ENCODE measurements at places on chromosomes 2 and 18.

DNA sequence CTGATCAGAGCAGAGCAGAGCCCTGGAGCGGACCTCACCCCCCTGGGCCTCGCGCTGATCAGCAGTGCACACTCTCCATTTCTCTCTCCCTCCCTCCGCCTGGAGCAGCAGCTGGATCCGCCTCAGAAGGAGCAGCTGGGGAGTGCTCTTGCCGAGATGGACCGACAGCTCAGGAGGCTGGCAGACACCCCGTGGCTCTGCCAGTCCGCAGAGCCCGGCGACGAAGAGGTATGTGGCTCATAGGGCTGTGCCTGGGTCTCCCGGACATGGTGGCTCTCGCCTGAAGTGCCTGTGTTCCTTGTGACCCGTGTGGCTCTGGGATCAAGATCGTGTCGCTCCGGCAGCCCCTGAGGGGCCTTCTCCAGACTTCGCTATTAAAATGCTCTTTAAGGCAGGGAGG, 102.5 kb downstream of the USP40 start:
- DNase-seq, result no peak

- DNase-seq, result no peak
Measured at GRCh38 chr2:46101557-46102220, 195.5 kb upstream of the EPAS1 start.

GRCh38 chr2:1854729-1855547, 110.6 kb upstream of the PXDN start:
- no peak for DNase-seq

- DNase-seq, result no peak
Measured at GRCh38 chr2:175166216-175166824, 1.7 kb downstream of the ATF2 start.

DNA sequence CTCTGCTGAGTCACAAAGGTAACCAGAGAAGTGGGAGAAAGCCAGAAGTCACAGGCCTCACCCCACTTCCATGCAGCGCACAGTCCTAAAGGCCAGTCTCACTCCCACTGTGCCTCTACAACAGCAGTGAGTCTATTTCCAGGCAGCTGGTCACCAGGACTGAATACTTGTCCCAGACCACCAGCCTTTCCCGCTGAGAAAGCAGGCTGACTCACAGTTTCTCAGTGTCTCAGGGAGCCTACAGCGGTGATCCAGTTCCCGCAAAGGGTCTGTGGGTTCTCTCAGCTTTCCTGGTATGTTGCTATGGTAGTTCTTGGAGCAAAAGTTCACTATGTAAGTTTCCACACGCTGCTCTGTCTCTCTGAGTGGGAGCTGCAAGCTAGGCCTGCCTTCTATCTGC, 622.5 kb downstream of the RNF144A start:
- no peak for DNase-seq

DNA sequence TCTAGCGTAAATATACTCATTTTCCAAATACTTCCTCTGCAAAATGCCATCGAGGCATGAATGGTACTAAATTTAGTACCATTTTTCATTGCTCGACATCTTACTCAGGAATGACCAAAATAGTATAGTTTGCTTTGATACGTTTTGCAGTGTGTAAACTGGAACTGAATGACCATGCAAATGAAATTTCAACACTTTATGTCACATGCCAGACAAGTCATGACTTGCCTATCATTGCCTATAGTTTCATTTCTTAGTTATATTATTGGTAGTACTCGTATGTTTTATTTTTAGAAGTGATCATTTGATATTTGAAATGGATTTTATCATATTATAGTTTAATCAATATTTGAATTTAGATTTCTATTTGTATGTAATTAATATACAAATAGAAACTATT, 9.1 kb downstream of the MSTN start:
- no peak for DNase-seq

GRCh38 chr18:24553571-24554285, 93.3 kb downstream of the HRH4 start:
- no peak for DNase-seq

- DNase-seq, result no peak
Measured at GRCh38 chr2:101771227-101771902, 73.9 kb downstream of the MAP4K4 start.

- DNase-seq, result no peak
Measured at GRCh38 chr2:217948351-217948791, 54.4 kb downstream of the TNS1 start.

DNA sequence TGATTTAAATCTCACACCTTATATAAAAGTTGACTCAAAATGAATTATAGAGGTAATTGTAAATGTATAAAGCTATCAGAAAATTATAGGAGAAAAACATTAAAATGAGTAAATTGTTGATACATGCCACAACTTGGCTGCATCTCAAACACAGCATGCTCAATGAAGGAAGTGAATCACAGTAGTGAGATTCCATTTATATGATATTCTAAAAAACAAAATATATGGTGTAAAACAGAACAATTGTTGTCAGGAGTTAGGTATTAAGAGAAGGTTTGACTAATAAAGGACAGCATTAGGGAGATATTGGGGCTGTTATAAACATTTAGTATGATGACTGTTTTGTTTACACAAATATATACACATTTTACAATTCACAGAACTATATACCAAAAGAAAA, 356.6 kb upstream of the CELF4 start:
- DNase-seq, result no peak

DNA sequence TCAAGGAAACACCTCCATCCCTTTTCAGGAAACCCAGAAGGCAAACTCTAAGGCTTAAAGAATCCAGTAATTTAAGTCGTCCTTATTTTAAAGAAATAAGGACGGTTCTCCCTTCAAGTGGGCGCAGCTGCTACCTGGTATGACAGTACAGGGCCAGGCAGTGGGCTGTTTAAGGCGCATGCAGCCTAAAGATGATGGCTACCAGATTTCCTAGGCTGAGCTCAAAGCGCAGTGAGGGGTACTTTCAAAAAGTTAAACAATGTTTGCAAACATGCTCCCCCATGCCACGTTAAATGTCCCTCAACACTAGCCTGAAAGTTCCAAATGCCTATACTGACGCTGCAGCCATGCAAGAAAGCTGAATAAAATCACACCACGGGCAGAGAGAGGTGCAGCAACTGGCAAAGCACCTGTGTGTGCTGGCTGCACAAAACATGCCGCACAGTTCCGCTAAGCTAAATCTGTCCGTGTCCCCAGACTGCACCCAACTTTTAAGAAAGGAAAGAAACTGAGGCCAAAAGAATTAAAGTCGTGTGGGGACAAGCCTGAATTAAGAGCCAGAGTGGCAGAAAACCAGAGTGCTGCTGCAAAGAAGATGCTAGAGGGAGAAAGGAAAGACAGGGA, 583 bp downstream of the HIBCH start:
- DNase-seq, result no peak

DNA sequence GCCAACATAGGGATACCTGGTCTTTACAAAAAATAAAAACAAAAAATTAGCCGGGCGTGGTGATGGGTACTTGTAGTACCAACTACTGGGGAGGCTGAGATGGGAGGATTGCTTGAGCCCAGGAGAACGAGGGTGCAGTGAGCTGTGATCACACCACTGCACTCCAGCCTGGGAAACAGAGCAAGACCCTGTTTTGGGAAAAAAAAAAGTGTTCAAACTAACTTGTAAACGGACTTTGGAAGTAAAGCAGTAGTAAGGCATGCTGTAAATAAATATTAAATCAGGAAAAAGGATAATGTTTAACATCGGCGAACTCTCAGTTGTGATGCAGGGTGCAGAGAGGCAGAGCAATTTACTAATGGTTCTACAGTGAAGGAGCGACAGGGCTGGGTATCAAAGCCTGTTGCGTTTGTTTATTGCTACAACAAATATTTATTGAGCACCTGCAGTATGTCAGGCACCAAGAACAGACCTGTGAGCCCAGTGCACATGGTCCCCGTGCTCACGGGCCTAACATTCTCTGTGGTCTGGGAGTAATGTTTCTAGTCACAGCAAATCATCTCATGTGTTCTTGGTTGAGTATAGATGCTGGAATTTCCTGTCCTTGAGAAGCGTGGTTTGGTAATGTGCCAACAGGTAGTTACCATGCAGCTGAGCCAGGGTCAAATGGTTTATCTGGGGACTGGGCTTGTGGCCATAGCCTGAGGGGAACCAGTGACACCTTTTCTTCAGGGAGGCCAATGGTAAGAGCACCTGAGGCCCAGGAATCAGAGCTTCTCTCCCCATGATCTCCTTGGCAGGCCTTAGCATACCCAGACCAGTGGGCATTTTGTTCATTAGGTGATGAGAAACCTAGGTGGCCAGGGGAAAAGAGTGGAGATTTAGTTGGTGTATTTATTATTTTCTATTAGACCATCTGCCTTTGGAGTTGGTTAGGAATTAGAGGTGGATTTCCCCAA, 27.9 kb upstream of the GREB1 start:
- no peak for DNase-seq

DNA sequence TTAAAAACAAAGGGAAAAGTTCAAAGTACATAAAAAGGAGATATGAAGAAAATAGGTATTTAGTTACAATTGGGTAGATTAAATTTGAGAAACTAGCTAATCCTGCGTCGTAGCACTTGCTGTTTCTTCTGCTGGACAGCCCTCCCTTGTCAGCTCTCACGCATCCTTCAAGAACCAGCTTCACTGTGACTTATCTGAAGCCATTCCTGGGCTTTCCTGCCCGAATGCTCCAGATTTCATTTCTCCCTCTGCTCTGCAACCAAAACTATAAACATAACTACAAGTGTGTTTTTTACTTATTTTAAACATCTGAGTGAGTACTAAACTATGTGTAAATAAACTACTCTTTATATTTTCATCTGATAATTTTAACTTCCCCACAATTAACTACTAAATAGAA, 149.2 kb downstream of the MTCL1 start:
- no peak for DNase-seq

DNA sequence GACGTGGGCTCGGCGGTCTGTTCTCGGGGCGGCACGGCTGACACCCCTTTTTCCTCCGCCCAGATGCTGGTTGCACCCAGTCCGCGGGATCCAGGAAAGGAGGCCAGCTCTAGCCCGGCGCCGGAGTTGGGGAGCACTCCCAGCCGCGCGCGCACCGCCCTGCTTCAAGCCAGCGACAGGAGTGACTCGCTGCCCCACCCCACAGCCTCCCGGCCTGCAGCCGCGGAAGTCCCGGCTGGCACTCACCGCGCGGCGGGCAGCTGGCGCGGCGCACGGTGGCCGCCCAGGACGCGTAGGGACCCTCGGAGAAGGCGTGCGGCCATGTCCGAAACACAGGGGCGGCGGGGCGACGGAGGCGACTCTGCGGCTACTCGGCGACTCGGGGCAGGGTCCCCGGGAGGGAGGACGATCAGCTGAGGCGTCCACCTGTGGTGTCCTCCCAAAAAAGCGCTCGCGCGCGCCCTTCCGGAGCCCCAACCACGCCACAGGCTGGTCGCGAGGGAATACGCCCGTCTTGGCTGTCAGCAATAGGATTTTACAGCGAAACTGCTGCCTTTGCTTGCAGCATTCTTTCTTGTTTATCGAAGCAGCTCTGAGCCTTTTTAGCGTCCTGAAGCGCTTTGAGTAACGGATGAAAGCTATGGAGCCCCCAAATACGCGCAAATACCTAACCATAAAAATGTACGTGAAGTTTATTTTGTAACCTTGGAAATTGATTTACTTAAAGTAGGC, at the start of gene ACADL:
Gene ACADL, minus strand, starts transcription at position 507 of the 732 bp plus-strand sequence. Its CDS starts 184 bp downstream, at position 323.
- no peak for DNase-seq

DNA sequence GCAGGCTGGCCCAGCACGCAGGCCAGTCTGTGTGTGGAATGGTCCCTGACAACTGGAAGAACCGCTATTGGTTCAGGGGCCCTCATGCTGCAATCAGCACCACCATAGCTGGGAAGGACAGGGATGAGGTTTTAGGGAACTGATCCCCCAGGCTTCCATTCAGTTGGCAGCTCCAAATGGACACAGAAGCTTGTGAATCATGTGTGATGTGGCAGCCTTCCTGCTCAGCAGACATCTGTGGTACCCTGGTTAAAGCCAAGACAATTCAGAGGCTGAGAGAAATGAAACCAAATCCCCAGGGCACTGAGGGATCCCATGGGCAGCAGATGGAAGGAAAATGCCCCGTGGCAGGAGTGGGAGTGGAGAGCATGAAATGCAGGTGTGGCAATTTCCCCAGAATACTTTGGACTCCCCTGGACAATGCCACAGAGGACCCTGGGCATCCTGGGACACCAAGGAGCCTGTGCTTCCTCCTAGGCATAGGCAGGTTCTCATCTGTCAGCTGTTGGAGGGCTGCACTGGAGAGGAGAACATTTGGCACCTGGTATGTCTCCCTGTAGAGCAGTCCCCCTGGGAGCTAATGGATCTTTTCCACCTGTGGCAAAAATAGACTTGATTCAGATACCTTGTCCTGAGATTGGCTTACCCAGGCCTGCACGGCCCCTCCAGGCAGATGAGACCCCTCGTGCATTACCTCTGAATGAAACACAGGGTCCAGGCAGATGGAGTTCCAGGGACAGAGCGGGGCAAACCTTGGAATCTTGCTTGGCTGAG, 162.2 kb upstream of the BCL2L11 start:
- no peak for DNase-seq

DNA sequence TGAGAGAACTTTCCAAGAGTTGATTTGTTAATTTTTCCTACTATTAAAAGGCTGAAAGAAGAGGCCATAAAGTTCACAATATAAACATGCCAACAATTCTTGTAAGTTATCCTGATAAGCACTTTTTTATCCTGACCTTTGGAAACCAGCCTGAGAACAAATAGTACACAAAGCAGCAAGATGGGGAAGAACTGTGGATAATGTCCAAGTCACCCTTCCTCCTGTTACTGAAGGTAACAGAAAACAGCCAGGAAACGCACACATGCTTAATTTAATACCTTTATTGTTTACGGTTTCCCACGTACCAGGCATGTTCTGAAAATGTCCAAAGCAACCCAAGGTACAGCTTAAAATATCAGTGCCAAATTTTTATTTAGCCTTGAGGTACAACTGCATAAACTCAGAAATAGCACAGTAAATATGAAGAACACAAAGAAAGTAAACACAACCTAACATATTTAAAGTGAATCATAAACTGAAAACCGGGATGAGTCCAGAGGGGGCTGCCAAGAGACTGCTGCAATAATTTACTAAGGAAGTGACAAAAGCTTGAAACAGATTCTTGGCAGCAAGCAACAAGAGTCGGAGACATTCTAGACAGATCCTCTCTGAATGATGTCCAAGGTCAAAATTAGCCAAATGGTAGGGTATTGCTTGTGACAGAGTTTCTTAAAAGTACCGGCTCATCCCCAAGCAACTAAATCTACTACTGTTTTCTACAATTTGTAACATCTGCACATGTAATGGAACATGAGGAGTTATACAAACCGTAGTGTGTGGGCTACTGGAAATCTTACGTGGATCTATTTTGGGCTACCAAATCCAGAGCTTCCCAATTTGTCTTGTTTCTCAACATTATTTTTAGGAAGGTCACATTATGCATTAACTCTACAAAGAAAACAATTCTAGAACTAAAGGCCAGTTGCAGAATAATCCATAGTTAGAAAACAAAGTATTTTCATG, 93.2 kb downstream of the CABYR start:
- no peak for DNase-seq
